ENCODE measurements at places on chromosomes 16 and 17.
A peak's percentile ranks its signal among the peaks of the same experiment; 100 is the strongest.

GRCh38 chr16:57627184-57627871 lies 1.1 kb upstream of the ADGRG1 start:
- DNase-seq = peak; percentile 35

DNA sequence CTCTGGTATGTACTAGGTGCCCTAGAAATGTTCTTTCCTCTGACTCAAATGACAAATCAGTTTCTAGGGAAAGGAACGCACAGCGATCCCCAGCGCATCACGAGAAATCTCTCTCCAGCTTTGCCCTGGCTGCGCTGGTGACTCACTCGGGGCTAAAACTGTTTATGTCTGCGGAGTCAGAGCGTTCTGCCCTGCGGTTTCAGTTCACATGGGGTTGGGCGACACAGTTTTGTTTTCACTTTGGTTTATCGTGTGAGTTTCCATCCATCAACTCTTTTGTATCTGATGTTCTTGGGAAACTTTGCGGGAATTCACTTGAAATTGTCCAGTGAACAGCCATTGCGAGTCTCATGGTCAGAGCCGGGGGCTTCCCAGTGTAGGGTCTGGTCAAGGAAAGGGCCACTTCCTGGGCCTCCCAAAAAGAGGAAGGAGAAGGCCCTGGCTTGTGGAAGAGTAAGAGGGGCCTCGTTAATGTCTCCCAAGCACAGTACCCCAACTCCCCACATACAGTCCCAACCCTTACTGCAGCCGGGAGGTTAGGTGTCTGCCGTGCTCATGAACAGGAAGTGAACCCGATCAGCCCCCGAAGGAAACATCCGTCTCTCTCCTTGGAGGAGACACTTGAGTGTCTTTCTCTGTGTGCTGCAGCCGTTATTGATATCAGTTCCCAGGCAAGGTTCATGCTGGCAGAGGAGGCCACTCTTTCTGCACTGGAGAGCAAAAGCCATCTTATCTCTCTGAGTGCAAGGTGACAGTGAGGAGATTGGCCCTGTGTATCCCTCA lies 643.2 kb downstream of the WWOX start:
- peak; percentile 83 for DNase-seq

- DNase-seq = no peak
Measured at GRCh38 chr17:78430892-78431691, 52.6 kb downstream of the PGS1 start.

DNA sequence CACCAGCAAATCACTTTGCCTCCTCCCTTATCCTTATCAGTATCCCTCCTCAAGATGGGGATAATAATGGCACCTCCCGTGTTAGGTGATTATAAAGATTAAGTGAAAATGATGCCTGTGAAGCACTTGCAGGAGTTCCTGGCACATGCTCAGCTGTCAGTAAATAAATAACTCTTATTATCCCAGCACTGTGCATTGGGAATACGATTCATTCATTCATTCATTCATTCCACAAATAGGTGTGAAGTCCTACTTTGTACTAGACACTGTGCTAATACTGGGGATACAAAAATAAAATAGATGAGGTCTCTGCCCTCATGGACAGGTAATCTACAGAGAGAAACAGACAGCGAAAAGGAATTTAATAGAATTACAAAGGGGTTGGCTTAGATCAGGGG lies 2.0 kb downstream of the XYLT2 start:
- no peak for DNase-seq

- peak; percentile 59 for DNase-seq
Measured at GRCh38 chr16:73057291-73058210, 9.6 kb upstream of the ZFHX3 start.

- DNase-seq = no peak
Measured at GRCh38 chr17:79913451-79913850, 74.2 kb upstream of the CBX4 start.

DNA sequence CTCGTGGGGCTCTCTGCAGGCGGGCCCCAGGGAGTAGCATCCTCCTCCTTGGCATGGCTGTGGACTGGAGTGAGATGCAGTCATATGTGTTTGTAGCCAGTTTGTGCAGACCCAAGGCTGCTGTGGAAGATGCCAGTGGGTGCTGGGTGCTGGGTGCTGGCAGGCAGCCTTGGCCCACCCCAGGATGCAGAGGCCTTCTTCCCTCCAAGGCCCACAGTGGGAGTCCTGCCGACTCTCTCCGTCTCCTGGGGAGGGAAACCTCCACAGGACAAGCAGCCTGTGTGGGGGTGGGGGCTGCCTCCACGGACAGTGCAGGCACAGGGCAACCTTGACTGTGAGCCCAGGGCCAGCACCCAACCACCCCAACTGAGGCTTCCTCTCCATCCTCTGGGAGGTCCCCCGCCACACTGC lies 13.8 kb upstream of the TMEM92 start:
- DNase-seq = no peak

DNA sequence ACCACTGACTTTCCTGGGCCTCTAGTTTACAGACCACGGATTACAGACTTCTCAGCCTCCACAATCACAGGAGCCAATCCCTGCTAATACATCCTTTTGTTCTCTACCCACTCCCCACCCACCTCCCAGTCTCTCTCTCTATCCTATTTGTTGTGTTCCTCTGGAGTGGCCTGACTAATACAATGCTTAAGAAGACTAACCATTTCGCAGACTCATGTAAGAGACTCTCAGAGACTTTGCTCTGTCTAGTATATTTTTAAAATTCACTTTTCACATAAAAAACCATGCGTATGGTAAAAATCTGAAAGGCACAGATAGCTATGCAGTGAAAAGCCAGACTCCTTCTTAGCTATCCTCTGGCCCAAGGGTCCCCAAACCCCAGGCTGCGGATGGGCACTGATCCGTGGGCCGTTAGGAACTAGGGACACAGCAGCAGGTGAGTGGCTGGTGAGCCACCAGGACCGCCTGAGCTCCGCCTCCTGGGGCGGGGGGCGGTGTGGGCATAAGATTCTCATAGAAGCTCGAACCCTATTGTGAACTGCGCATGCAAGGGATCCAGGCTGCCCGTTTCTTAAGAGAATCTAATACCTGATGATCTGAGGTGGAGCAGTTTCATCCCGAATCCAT lies 7.6 kb downstream of the PIK3R6 start:
- no peak for DNase-seq

DNA sequence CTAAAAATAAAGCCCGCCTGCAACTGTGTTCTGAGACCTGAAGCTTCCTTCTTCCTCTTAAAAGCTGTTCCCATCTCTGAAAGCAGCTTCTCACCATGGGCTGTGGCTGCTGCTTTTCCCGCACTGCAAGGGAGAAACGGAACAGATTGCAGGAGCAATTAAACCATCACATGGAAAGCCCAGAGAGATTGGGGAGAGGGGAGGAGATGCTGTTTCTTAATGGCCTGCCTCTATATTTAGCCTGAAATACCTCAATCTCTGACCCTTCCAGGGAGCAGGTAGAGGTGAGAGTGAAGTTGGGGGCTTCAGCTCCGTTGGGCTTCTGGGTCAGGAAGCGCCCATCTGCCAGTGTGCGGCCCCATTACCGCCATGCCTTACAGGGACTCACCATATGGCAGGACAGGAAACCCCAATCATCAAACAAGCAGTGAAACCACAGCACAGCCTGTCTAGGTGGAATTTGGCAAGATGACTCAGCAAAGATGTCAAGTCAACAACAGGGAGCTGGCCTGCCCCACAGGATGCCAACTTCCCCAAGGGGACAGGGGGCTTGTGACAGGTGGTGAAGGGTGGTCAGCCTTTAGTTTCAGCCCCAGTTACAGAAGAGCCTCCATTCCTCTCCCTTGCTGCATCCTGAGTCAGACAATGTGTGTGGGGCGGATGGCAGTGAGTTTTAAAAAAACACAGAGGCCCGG lies 286.6 kb upstream of the CCL2 start:
- peak; percentile 71 for DNase-seq

DNA sequence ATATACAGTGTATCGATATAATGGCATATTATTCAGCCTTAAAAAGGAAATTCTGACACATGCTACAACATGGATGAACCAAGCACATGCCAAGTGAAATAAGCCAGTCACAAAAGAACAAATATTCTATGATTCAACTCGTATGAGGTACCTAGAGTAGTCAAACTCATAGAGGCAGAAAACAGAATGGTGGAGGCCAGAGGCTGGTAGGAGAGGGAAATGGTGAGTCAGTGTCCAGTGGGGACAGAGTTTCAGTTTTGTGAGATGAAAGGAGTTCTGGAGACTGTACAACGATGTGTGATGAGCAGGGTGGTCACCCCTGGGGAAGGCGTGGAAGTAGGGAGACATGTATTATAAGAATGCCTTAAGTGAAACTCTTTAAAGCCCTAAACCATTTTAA lies 39.9 kb downstream of the RNF157 start:
- DNase-seq = no peak

GRCh38 chr16:86498155-86498670 lies 12.1 kb upstream of the FOXF1 start:
- DNase-seq = no peak

DNA sequence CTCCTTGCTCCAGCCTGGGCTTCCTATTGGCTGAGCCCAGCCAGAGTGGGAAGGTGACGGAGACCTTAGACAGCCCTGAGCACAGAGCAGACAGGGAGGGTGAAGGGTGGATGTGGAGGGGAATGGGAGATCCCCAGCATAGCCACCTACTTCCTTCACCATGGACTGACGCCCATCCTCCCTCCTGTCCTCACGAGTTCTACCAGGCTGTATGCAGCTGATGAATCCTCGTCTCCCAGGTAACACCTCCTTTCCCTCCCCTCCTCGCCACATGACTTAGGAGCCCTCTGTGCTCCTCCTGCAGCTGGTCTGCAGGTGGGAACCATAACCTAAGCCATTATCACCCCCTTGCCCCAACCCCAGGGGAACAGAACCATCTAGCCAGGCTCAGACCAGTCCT lies 9.0 kb upstream of the CRHR1 start:
- DNase-seq = no peak

DNA sequence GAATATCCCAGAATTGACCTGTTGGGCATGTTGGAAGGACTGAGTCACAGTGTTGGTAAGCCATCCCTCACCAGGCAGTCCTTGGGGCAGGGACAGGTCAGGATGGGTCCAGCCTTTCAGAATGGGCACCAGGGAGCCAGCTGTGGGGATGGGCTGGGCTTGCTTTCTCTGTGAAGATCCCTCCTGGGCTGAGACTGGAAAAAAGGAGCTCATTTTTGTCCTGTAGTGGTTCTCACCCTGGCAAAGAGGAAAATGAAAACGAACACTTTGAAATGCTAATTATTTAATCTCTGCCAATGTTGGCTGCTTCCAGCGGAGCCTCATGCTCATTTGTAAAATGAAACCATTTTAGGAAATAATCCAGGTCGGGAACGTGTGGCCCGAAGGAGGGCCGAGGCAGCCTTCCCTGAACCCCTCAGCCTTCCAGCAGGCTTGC lies 237.5 kb upstream of the SALL1 start:
- DNase-seq = no peak

DNA sequence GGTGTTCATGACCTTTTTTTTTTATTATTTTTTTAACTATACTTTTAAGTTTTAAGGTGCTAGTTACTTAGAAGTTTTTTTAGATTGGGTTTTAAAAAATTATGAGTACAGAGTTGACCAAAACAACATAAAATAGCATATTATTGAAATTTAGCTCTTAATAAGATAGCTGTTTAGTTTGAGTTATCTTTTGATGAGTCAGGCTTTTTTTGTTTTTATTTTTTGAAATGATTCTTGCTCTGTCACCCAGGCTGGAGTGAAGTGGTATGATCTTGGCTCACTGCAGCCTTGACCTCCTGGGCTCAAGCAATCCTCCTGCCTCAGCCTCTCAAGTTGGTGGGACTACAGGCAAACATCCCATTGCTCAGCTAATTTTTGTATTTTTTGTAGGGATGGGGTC lies 13.6 kb downstream of the ZNF750 start:
- no peak for DNase-seq

DNA sequence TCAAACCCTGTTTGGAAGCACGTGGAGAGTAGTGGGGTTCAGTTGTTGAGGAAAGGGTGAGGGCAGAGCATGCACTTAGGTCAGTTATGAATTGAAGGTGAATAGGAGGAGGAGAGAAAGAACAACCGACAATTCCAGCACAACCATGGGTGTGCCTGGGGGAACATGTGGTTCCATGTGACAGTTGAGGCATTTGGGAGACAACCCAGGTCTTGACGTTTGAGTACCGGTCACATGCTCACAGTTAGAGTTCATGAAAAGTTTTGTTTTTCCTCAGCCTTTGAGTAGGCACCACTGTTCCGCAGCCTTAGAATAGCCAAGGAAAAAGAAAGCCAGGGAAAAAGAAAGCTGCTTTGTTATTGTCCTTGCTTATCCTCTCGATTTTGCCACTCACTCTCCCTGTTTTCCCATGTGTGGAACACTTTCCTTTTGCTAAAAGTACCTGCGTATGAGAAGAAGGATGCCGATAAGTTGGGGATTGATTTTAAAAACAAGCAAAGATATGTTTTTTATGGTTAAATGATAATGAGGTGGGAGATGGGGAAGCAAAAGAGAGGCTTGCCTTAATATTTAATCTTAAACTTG lies 25.6 kb upstream of the ABCC11 start:
- DNase-seq = no peak

DNA sequence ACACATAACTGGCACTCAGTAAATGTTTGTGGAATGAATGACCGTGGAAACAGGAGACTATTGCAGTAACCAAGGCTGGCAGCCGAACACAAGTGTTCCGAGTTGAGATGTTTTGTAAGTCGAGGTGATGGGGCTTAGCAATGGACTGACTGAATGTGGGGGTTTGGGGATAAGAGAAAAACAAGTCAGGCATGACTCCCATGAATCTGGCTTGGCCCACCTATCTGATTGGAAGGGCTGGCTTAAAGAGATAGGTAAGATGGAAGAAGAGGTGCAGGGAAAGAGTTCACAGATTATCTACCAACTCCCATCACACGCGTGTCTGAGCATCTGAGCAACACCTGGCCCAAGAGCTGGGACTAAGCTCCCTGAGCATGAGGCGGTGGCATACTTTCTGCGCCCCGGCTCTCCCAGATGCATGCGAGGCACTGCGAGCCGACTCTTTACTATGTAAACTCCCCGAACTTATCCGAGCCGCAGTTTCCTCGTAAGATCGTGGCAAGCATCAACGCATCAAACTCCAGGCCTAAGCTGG lies 539 bp downstream of the IFT20 start:
- no peak for DNase-seq

GRCh38 chr16:86924537-86924936 lies 346.2 kb downstream of the FOXL1 start:
- no peak for DNase-seq

DNA sequence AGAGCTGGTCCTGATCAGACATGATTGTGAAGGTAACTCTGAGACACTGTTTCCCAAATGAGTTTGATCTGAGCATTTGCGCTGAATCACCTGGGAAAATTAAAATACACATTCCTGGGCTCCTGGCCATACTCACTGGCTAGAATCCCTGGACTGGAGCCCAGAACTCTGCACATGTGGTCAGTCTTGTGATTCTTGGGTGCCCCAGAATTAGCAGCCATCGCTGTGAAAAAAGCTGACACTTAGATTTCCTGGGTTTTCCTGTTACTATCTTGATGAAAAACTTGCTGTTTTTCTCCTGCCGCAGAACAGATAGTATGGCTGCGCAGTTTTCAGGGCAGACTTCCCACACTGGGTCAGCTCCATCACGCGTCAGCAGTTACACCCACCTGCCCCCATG lies 24.6 kb downstream of the NECAB2 start:
- DNase-seq = no peak

DNA sequence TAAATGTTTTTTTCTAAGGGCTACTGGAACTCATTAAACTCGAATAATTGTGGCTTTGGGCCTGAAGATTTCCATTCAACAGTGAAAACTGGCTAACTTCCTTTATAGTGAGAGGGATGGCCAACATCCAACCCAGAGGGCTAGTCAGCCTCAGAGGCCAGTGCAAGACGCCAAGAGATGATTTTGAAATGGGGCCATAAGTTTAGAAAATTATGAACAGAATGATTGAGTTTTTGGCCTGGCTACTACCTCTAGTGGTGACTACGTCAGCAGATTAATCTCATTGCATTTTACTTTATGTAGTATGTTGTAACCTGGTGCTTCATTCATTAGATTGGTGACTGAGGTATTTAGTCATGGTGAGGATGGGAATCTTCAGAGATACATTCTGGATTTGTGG lies 28.4 kb downstream of the HAPSTR1 start:
- no peak for DNase-seq
